ENCODE measurements at places on chromosomes 3 and 15.

DNA sequence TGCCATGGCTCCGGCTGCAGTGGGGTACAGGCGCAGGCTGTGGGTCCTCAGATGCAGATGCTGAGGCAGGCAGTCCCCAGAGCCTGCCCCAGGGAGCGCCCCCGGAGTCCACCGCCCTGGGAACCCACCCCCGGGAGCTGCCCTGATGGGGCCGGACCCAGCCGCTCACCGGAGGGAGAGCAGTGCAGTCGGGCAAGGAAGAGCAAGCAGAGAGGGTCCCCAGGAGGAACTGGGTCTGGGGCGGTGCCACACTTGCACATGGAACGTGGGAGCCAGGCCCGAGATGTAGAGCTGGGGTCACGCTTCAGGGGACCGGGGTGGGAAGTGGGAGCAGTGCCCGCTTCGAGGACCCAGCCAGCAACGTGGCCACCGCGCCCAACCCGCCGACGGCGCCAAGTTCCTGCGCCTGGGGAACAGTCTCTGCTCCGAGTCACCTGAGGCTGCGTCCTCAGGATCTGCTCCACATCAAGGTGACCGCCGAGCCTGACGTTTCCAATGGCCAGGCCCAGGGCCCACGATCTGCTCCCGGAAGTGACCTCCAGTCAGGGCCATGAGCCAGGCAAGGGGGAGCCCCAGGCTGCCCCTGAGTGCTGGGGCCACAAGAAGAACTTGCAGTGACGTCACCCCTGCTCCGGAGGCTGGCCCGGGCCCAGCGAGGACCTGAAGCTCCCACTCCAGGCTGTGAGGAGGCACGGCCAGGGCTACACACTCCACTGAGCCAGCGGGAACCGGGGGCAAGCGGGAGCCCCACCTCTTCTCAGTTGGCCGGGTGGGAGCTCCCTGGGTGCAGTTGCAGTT lies 27.0 kb upstream of the TFG start:
- DNase-seq: no peak

GRCh38 chr3:107142786-107143575 lies 234.3 kb upstream of the CCDC54 start:
- no peak for DNase-seq

DNA sequence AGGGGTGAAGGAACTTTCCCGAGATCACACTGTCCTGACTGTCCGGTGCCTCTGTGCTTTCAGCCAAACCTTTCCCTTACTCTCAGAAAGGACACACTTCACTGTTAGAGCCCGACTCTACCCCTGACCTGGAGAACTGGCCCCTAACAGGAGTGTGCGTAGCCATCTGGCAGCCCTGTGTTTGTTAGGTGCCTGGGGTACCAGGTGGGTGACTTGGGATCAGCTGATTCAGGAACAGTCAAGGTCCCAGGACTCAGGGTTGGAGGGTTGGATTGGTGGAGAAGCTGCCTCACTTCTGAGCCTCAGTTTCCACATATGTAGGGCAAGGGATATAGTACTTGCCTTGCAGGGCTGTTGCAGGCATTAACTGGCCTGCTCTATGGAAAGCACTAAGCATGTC lies 98.3 kb upstream of the SLC6A11 start:
- no peak for DNase-seq

- no peak for DNase-seq
These were observed 537.2 kb upstream of the IL12A start for GRCh38 chr3:159451482-159451881.

DNA sequence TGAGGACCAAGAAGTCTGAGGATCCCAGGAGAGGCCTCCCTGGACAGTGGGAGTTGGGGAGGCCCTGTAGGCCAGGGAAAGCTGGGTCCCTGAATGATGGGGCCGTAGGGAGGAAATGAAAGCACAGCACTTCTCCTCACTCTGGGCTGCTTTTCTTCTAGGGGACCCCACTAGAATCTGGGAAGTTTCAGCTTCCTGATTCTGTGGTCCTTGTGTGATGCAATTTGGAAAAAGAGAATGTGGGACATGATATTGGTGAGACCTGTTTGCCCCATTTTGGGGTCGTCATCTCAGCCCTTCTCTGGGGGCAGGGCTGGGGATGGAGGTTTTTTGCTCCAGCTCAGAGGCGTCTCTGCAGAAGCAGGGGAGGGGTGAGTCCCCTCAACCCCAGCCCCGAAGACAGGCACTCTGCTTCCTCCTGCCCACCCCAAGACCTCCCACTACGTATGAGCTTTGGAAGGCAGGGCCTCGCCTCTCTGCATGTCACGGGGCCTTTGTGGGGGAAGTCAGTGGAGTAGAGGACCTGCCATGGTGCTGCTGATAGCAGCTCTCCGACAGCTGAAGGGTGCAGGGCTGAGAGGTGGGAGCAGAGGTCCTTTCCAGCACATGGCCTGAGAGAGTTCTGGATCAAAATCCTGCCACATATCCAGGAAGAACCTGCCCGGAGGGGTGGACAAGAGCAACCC lies 1.5 kb upstream of the SNX22 start:
- no peak for DNase-seq

DNA sequence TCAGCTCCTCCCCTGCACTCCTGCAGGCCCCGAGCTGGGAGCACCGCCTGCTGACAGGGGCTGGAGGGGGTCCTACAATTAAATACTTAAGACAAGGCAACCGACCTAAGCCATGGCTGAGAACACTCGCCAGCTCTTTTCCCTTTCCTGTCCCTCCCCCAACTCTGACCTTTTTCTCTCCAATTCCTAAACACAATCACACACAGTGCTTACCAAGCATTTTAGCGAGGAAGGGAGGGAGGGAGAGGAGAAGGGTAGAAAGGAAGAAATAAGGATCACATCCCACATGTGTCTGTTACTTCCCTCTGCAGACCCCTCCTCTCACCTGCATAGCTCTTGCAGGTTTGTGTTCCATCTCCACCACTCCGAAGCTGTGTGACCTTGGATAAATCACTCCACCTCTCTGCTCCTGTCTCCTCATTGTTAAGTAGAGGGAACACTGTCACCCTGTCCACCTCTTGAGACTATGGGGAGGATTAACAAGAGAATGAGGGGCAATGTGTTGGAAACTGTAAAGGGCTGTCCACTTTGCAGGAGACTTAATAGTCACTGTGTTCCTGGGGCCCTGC lies 63.6 kb downstream of the CYP11A1 start:
- no peak for DNase-seq

DNA sequence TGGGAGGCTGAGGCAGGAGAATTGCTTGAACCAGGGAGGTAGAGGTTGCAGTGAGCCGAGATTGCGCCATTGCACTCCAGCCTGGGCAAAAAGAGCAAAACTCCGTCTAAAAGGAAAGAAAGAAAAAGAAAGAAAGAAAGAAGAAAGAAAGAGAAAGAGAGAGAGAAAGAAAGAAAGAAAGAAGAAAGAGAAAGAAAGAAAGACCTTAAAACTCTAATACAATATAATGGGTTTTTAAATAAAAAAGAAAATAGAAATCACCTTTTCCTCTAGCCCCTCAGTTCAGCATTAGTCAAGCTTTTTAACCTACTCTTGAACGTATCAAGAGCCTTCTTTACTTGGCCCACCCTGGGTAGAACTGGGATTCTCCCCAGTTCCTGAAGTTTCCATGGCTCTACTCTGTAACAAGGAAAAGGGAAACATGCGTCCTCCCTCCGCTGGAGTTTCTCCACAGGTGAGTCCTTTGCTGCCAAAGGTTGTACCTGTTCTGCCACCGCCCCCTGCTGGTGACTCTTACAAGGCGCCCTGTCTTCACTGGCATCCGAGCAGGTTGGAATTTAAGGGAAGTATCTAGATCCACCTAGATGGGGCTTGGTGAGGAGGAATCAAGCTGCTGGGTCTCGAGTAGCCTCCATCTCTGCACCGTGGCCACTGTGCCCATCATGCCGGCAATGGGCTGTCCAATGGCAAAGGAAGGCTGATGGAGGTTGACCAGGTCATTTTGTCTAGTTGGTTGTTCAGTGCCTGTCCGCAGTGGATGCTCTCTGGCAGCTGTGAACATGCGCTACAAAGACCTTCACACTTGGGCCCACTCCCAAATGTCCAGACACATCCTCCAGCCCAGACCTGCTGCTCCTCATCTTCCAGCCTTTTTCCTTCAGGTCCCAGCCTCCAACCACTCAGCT lies 20.6 kb upstream of the EPHB3 start:
- peak; percentile 51 for DNase-seq

GRCh38 chr3:37591116-37591781 lies 270.4 kb upstream of the CTDSPL start:
- DNase-seq: no peak

DNA sequence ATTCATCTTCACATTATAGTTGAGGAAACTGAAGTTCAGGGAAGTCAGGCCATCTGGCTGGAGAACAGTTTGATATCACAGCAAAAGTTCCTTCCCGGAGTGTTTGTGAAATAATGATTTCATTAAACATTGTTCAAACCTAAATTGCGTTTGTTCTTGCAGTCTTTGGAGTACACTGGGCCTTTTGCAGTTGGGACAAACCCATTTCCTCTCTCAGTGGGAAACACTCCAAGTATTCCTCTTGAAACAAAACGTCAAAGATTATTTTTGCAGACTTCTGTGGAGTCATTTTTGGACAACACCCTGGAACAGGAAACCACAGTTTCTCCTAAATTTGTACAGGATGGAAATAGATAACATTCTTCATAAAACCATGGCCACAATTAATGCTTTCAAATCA lies 287.5 kb downstream of the PTPRG start:
- no peak for DNase-seq

- no peak for DNase-seq
These were observed 18.0 kb downstream of the ISG20 start for GRCh38 chr15:88656760-88657221.

DNA sequence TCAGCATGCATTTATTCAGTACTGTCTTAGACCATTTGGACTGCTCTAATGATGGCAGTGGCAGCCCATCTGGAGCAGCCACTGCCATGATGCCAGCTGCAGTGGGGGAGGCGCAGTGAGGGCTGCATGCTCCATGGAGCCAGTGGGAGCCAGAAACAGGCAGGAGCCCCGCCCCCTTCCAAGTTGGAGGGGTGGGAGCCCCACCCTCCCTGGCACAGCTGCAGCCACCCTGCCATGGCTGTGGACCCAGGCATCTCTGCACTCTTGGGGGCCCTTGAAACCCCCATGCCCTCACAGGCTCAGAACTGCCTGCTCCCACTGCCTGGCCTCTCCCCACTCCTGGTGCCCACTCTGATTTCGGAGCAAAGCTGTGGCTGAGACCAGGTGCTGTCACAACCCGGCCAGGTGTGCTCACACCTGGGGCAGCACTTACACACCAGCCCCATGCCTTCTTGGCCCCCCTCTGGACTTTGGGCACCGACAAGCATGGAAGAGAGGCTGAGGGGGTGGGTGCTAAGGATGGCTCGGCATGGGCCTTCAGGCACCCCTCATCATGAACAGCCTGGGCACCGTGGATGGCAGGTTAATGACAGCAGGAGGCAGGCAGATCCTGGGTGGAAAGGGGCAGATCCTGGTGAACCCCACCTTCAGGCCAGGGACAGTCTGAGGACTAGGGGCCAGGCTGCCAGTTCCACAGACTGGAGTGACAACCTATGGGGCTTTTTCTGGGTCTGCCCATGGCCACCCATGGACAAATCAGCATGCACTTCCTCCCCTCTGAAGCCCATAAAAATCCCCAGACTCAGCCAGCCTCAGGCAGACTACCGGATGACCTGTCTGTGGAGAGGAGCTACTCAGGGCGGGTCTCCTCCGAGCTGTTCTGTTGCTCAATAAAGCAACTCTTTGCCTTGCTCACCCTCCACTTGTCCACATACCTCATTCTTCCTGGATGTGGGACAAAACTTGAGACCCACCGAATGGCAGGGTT lies 18.3 kb downstream of the TBC1D21 start:
- no peak for DNase-seq

DNA sequence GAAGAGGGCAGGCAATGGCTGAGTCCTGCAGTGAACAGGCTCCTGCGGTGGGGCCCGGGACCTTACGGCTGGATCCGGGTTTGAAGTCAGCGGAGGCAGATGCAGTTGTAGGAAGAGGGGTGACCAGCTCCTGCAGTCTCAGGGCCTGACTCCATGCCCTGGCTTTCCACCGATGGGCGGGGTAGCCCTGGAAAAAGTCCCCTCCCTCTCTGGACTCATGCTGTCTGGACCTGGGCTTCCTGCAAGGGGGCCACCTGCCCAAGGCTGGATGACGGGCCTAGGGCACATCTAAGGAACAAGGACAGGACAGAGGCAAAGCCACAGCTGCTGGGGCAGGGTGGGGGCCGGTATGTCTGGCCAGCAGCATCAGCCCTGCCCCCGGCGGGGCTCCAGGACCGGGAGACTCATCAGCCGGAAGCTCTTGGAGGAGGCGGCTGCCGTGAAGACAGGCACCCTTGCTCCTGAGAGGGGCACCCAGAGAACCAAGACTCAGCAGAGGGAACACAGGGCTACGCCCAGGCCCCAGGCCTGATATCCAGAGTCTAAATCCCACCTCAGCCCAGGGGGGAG lies 12.8 kb downstream of the IQSEC1 start:
- DNase-seq: no peak

GRCh38 chr3:4836516-4836915 lies 142.7 kb upstream of the BHLHE40 start:
- DNase-seq: no peak

DNA sequence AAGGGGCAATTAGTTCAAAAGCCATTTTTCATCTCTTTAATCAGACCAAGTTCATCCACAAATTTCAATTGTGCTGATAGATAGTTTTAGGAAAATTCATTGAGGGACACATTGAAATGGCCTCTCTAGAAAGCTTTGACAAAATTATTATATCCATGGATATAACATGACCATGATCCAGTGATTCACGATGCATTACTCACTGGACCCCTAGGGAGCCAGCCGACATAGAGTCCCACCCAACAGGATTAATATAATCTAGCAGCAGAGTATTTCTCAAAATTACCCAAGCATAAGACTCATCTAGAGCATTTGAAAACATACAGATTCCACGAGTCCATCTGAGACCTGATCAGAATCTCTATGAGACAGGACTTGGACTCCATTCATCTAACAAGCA lies 100.3 kb downstream of the FRMD5 start:
- no peak for DNase-seq

DNA sequence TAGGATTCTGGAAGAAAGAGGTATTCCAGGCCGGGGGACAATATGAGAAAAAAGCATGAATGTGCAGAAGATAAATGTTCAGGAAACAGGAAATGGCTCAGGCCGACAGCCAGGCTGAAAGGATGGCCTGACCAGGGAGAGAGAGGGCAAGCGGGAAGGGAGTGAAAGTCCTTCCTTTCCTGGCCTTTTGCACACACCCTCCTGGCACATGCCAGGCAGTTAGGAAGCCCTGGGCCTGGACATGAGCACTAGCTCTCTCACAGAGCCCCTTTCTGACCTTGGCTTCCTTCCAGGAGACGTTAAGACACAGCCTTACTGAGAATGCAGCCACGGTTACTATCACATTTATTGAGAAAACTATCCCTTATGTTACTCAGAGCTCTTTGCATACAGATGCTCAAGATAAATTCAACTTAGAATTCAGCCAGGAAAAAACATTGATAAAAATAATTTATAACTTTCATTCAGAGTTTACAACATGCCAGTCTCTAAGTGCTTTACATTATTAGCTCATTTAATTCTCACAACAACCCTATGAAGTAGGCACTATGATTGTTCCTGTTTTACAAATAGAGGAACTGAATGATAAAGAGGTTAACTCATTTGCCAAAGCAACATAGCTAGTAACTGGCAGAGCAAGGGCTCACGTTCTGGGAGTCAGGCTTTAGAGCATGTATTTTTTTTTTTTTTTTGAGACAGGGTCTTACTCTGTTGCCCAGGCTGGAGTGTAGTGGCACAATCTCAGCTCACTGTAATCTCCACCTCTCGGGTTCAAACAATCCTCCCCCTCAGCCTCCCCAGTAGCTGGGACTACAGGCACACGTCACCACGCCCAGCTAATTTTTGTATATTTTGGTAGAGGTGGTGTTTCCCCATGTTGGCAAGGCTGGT lies 39.4 kb upstream of the SMAD3 start:
- DNase-seq: no peak
